Stimulated activated CD4-positive, alpha-beta T cell treated with anti-CD3 and anti-CD28 coated beads, TNF-alpha, amount 100 ng/mL, for 24 hours (primary cell): ENCODE measurements at places on chromosomes 4 and X.

DNA sequence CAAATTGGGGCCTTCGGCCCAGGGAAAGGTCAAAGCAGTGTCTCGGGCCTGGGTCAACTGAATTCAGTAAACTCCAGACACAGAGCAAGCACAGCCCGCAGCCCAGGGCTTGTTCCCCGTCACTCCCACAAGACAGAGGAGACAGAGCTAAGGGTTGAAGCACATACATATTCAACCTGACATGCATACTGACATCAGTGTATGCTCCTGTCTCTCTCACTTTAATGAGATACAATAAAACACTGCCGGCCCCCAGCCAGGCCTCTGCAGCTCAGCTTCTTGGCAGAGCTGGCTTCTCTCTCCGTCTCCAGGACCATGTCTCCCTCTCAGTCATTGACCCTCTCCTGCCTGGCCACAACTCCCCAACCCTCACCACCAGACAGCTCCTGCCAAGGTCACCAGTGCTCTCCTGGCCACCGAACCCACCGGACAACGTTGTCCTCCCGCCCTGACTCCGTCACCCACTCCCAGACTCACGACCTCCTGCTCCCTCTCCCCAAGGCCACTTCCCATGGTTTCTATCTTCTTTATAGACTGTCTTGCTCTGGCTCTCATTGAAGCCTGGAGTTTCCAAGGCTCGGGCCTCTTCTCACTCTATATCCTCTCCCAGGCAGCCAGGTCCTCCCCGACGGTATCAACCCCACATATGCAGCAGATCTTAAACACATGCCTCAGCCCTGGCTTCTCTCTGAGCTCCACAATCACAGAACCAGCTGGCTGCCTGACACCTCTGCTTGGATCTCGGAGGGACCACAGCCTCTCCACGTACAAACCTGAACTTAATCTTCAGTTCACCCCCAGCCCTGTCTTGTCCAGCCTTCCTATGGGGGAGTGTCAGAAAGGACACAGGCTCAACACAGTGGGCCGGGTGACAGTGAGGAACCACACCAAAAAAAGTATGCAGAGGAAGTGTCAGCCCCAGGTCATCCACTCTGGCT is 67.7 kb upstream of the C4orf50 start:
- no peak for DNase-seq

GRCh38 chr4:4859799-4860599 is 534 bp downstream of the MSX1 start:
- DNase-seq = no peak

- DNase-seq = no peak
These were observed 9.5 kb downstream of the HPGDS start for GRCh38 chr4:94332983-94333590.

- no peak for DNase-seq
These were observed 94.9 kb upstream of the TBC1D9 start for GRCh38 chr4:140851032-140851636.

DNA sequence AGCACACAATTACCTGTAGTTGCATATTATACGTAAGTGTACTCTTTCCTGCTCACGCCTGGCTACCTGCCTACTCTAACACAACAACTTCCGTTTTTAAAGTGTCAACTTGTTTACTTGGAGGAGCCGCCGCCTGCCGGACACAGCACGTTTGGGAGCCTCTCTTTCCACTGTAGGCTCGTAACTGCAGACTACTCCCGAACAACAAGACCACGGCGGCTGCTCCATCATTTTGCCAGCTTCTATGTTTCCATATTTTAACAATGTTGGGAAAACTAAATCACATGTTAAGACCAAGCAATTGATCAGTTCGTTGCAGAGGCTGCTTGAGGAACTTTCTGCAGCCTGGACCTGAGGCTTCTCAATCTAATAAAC is 841 bp downstream of the MTNR1A start:
- no peak for DNase-seq

GRCh38 chr4:44638091-44638490 is 13.3 kb downstream of the YIPF7 start:
- no peak for DNase-seq

- no peak for DNase-seq
These were observed 469.0 kb downstream of the IDS start for GRCh38 chrX:149036086-149036485.

DNA sequence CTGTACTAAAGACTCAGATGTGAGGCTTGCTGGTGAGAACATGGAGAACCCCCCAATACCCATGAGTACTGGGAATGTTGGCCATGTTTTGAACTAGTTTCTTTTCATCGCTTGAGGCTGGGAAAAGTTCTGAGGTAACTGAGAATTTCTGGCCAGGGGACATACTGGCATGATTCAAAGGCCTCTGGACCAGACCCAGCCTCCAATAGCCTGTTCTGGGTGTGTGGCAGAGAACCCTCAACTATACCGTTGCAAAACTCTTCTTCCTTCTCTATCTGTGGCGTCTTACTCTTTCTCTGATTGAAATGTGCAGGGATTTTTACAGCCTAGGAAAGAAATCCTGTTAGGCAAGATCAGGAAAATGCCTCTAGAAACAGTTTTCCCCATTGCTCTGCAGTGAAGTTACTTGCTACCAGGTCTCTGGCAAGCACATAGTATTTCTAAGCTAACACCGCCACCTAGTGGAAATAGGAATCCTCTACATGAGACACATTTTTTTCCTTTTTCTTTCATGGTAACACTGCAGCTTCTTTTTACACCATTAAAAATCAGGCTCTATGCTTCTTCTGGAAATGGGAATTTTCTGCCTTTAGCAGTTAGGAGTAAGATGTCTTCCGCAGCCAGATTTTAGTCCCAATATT is 170.7 kb upstream of the ZCCHC13 start:
- no peak for DNase-seq

DNA sequence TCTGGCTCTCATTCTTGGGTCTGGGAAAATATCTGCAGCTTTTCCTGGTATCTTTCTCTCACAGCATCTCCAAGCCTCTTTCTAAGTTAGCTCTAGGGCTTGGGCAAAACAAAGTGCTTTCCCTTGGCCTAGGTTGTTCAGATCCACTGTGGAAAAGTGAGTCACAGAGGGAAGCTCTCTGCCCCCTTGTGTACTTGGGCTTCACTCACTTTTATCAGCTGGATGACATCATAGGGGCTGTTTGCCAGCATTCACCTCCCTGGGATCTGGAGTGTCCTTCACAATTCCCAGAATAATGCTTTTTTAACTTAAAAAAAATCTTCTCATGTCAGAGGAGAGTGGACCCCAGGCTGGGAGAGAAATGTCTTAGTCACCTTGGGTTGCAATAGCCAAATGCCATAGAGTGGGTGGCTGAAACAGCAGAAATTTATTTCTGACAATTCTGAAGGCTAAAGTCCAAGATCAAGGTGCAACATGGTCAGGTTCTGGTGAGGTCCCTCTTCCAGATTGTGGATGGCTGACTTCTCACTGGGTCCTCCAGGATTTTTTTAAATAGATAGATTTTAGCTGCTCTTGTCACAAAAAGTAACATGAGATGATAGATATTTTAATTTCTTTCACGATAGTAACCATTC is 247.8 kb downstream of the SH2D1A start:
- DNase-seq = no peak

GRCh38 chr4:70559211-70559830 is 32.7 kb upstream of the AMBN start:
- peak; percentile 4 for DNase-seq

DNA sequence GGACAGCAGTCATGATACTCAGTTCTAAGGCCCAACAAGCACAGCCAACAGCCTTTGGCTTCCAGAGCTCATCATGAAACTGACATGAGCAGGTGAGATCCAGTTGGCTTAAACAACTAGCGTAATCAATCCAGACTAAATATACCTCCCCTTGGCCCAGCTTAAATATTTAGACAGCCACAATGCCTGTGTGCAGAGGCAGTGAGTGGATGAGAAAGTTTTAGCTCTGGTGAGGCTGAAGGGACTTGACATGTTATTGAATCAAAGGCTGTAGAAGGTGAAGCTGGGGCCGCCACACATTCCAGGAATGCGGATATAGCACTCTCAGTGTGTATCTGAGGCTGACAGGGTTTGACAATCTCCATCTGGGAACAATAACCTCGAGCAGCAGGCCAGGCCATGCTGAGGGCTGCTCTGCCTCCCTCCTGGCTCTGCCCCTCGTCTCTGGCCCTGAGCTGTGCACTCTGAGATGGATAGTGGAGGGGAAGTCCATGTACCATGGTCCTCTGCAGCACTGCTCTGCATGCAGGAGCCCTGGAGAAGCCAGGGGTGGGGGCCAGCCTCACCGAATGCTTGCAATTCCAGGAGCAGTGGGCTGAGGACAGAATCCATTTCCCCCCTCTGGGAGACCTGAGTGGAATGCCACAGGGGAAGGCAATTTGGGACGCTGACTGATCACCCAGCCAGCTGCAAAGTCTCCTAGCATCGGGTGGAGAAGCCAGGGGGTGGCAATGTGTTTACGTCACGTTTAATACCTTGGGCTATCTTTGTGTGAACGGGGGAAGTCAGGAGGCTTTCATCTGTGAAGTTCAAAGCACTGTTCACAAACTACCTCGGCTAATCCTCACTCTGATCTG is 37.3 kb upstream of the RASL11B start:
- no peak for DNase-seq

DNA sequence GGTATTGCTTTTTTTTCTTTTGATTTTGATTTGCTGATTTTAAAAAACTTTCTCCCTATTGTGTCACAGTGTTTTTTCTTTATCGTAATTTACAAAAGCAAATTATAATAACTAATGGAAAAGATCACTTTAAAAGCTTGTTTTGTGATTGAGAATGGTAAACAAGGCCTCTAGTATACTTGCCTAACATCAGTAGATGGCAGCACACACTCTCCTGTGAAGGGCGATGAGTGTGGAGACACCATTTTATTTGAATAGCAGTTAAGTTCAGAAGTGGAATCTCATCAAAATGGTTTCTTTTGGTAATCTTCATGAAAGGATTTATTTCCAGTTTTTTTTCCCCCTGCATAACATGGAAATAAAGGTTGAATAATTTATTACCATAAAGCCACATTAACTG is 72.3 kb downstream of the PAK3 start:
- DNase-seq = no peak
